Neural progenitor cell (in vitro differentiated cells): ENCODE measurements at places on chromosomes 16 and 17.

DNA sequence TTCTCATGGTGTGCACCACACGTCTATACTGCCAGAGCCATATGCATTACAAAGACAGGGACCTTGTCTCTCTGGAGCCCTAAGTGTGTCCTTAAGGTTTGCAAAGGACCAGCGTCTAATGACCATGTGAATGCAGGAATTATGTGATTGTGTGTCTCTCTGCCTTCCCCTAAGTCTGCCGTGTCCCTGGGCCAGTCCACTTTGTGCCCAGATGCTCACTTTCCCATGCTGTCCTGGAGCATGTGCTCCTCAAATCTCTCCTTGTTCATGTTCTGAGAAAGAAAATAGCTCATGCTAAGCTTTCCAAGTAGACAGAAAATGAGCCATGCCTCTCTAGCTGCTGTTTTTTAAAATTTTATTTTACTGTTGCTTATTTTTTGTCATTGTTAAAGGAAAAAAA lies 125.5 kb downstream of the RBFOX1 start:
- no peak overlapping the region for H3K4me3 ChIP-seq
- no peak for DNase-seq
- no peaks in the 10 kb centered on the region for H3K4me1 ChIP-seq
- H3K27ac ChIP-seq: no peak overlapping the region

DNA sequence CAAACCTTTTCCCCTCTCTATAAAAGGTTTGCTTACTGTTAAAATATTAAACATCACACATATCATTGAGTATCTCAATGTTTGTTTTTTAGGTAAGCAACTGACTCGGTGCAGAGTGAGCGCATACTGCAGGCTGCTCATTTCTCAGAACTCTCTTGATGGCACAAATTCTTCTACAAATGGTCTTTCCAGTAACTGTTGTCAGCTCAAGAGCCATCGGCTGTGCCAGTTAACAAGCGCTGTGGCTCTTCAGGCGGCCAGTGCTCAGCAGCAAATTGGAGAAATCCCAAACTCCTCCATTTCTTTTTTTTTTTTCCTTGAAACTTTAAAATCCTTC lies 8.6 kb downstream of the ABCA3 start:
- no peaks in the 10 kb centered on the region for H3K4me1 ChIP-seq
- DNase-seq: no peak
- no peaks in the 10 kb centered on the region for H3K27me3 ChIP-seq
- no peak overlapping the region for H3K27ac ChIP-seq
- H3K36me3 ChIP-seq: no peaks in the 10 kb centered on the region

DNA sequence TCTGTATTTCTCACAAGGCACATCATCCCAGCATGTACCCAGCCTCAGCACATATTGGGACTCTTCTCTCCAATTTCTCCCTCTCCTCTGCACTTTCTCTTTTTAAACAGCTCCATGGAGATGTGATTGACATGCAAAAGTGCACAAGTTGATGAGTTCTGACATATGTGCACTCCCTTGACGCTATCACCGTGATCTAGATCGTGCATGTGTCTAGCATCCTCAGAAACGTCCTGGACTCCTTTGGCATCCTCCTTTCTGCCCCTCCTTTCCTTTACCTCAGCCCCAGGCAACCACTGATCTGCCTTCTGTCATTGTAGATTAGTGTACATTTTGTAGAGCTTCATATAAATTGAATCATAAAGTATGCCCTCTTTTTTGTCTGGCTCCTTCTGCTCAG lies 108.0 kb upstream of the HSBP1 start:
- H3K4me1 ChIP-seq: no peaks in the 10 kb centered on the region
- no peaks in the 10 kb centered on the region for H3K27me3 ChIP-seq
- no peak for DNase-seq
- H3K27ac ChIP-seq: no peak overlapping the region

GRCh38 chr16:17211797-17212196 lies 259.0 kb downstream of the XYLT1 start:
- peak; percentile 81 for DNase-seq
- H3K27ac ChIP-seq: no peak overlapping the region
- H3K4me1 ChIP-seq: peaks cover 11% of the 10 kb centered on the region
- no peak overlapping the region for H3K4me3 ChIP-seq
- H3K36me3 ChIP-seq: no peaks in the 10 kb centered on the region
- no peaks in the 10 kb centered on the region for H3K27me3 ChIP-seq

- peaks cover 10% of the 10 kb centered on the region for H3K4me1 ChIP-seq
- no peak overlapping the region for H3K27ac ChIP-seq
- H3K4me3 ChIP-seq: no peak overlapping the region
- no peaks in the 10 kb centered on the region for H3K36me3 ChIP-seq
- DNase-seq: no peak
- no peaks in the 10 kb centered on the region for H3K27me3 ChIP-seq
Measured at GRCh38 chr16:11627822-11628457, 40.3 kb upstream of the SNN start.

- peak; percentile 92 for DNase-seq
- peaks cover 29% of the 10 kb centered on the region for H3K27me3 ChIP-seq
- no peak overlapping the region for H3K4me3 ChIP-seq
- H3K36me3 ChIP-seq: no peaks in the 10 kb centered on the region
- peaks cover 22% of the 10 kb centered on the region for H3K4me1 ChIP-seq
- no peak overlapping the region for H3K27ac ChIP-seq
Measured at GRCh38 chr17:50117202-50118051, 12.5 kb downstream of the SAMD14 start.

DNA sequence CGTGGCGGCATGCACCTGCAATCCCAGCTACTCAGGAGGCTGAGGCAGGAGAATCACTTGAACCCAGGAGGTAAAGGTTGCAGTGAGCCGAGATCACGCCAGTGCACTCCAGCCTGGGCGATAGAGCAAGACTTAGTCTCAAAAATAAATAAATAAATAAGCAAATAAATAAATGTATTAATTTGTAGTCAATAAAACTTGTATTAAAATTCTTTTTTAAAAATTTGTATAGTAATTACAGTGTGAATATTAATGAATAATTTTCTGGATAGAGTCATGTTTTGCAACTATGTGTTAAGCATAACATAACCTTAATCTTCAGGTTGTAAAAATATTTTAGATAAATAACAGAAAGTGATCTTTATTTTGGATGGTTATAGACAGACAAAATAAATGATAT lies 27.2 kb upstream of the DUSP14 start:
- H3K27ac ChIP-seq: no peak overlapping the region
- H3K4me3 ChIP-seq: no peak overlapping the region
- peaks cover 8% of the 10 kb centered on the region for H3K4me1 ChIP-seq
- H3K36me3 ChIP-seq: peaks cover 5% of the 10 kb centered on the region
- H3K27me3 ChIP-seq: no peaks in the 10 kb centered on the region

- H3K4me3 ChIP-seq: no peak overlapping the region
- no peak for DNase-seq
- H3K36me3 ChIP-seq: no peaks in the 10 kb centered on the region
- H3K27me3 ChIP-seq: no peaks in the 10 kb centered on the region
Measured at GRCh38 chr17:65952015-65952414, 239.9 kb downstream of the CEP112 start.
